NCI-H524 (cell line): ENCODE measurements at places on chromosomes 12 and 14.

DNA sequence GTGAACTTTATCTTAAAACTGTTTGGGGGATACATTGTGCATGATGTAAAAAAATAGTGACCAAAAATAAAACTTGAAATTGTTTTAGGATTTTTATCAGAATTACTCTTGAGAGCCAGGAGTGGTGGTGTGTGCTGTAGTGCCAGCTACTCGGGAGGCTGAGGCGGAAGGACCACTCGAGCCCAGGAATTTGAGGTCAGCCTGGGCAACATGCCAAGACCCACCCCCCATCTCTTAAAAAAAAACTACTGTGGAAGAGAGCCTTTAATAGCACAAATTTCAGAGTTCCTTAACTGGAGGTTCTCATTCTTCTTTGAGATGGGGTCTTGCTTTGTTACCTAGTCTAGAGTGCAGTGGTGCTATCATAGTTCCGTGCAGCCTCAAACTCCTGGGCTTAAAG, 21.5 kb downstream of the CPSF2 start:
- no peak for DNase-seq

- no peak for DNase-seq
These were observed 448.3 kb downstream of the PCNX1 start for GRCh38 chr14:71355324-71356201.

DNA sequence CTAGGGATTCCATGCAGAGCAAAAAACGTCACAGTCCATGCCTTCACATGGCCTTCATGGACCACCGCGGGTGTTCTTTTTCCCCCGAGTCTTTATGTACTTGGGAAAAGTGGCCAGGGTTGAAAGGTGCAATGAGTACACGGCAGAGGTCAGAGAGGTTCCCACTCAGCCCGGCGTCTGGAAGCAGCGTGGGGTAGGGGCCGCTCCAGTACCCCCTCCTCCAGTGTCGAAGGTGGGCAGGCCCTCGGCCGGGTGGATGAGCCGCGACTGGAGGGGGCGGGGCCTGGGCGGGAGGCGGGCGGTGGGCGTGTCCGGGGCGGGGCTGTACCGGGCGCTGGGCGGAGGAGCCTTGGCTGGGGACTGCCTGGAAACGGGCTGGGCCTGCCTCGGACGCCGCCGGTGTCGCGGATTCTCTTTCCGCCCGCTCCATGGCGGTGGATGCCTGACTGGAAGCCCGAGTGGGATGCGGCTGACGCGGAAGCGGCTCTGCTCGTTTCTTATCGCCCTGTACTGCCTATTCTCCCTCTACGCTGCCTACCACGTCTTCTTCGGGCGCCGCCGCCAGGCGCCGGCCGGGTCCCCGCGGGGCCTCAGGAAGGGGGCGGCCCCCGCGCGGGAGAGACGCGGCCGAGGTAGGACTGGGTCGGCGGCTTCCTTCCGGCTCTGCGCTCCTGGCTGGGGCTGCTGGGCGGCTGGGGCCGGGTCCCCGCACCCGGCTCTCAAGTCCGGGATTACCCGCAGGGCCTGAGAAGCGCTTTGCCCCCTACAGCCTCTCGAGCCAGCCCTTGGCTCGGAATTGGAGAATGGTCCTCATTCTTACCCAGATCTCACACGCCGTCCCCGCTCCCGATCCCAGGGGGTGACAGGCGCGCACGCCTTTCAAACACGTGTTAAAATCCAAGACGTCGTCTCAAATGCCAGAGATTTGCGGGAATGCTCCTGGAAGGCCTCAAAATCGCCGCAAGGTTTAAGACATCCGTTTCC, at the start of gene RXYLT1:
TSS of gene RXYLT1 (plus strand) at position 412 of the 984 bp plus-strand sequence. CDS start at position 464, 52 bp downstream.
- peak; percentile 73 for DNase-seq

- DNase-seq = no peak
These were observed 83.5 kb downstream of the PTPRR start for GRCh38 chr12:70837026-70837425.

- no peak for DNase-seq
These were observed 4.9 kb downstream of the PLEKHG3 start for GRCh38 chr14:64709126-64709525.

- DNase-seq = no peak
These were observed 16.5 kb downstream of the TRAF3 start for GRCh38 chr14:102793531-102794328.

DNA sequence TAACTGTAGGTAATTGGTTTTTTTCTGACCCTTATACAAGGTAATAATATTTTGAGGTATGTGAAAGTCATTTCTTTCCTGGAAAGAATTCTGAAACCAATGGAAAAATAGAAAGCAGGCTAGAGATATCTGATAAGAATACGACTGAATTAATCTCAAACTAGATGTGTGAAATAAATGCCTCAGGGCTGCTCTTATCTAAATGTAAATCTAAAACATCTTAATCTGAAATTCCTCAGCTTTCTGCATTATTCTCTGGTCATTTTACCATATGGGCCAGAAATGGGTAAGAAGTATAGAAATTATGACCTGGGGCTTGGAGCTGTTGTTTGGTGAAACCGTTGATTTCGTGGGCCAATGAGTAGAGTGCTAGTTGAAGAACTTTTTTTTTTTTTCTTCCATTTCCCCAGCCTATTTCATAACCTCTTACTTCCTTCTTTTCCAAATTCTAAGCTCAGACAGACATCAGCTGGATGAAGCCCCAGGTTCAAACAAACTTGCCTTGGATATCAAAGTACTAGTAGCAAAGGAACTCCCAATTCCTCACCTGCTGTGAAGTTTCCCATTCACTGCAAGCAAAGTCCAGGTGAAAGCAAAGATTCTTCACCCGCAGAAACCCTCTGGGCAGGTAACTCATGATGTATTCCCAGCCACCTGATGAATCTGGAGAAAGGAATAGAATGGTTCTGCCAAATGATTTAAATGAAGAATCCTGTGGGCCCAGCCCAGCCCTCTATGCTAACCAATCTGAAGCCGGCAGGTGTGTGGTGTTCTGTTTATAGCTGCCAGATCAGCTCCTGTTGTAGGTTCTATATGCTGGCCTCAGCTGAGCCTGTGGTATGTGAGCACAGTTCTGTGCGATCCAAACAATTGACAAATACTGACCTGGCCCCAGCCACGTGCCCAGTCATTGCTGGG, 9.7 kb upstream of the FOS start:
- DNase-seq = no peak

DNA sequence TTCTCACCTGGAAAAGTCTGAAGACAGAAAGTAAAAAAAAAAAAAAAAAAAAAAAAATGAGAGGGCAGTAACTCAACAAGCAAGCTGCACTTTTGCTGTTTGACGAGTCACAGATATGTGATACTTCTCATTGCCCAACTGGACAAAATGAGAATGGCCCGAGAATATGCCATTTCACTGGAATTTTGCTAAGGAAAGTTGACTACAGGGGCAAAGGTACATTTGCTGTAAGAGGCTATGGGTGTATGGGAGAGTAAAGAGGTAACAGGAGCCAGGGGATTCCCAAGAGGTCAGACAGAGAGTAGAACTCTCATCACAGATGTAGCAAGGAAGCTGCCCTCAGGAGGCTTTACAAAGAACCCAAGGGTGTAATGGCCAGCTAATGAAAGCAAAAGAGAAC, 22.9 kb downstream of the KIF21A start:
- no peak for DNase-seq
